Inflammatory macrophage (primary cell): ENCODE measurements at places on chromosomes 2 and 18.

DNA sequence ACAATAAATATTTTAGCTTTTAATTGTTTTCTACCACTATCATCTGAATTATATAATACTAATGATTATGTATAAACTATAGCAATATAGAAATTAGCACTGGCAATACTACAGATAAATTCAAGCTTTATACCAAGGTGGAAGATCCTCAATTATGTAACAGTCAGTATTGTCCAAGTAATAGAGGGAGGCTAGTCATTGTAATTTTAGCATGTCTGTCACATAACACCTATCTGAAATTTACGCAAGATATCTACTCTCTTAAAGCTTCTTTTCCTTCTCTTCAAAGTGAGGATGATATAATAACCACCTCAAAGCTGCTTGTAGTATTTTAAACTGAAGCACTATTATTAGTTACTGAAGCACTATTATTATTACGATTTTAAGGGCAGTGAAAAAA, 12.2 kb downstream of the KCNJ3 start:
- no peak for DNase-seq

- DNase-seq, result peak; percentile 76
Observed at GRCh38 chr2:85168942-85169341, 35.8 kb downstream of the TCF7L1 start.

- DNase-seq, result no peak
Observed at GRCh38 chr18:7624697-7625096, 57.6 kb downstream of the PTPRM start.

DNA sequence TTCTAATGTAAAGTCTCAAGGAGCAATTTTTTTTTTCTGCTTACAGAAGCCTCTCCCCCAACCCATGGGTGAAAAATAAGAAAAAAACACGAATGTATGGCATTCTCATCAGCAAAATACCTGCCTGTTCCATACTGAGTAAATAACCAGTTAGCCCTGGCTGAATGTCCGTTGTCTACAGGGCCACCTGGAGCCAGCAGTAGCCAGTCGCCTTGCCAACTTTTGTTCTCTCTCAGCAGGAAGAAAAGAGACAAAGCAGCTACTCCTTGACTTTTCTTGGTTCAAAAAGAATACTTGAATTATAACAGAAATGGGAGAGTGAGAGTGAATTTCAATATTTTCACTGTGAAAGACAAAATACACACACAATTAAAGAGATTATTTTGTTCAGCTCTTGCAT, 532.9 kb upstream of the CRIM1 start:
- no peak for DNase-seq

- peak; percentile 21 for DNase-seq
Observed at GRCh38 chr2:207163053-207163755, 2.5 kb downstream of the KLF7 start.

GRCh38 chr18:48359626-48360025, 49.6 kb downstream of the ZBTB7C start:
- no peak for DNase-seq

- peak; percentile 84 for DNase-seq
Observed at GRCh38 chr18:74251297-74252038, 40.3 kb downstream of the CYB5A start.

- DNase-seq, result no peak
Observed at GRCh38 chr2:161613161-161613560, 11.1 kb upstream of the SLC4A10 start.

DNA sequence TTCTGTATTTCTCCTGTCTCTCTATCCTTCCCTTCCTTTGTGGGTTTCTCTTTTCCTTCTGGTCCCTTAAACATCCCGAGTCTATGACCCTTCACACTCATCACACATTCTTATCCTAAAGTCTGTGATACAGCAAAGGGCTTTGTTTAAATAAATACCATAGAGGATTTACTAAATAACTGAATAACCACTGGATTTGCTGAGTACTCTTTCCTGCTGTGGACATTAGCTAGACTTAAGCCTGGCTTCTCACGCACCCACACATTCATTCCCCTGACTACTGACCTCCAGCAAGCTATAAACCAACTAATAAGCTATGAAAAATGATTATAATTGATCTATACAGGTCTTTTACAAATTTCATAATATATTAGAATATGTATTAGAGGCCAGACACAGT, 76.6 kb downstream of the COL4A3 start:
- DNase-seq, result no peak

GRCh38 chr18:32326450-32327308, 136.8 kb downstream of the MEP1B start:
- no peak for DNase-seq

DNA sequence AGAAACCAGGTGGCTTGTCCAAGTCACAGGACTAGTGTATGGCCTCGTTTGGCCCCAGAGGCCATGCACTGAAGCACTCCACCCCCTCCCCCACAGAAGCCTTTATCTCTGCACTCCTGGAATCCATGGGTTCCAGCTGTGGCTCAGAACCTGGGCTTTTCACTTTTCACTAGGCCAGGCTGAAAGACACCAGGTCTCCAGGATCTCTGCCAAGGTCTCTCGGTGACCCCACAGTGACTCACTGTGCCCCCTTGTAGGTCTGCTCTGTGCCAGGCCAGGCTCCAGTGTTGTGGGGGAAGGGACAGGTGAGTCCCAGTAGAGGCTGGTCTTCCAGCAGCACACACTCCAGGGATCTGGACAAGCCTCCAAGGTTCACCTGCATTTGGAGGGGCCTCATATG, 31.0 kb upstream of the GLI2 start:
- DNase-seq, result no peak

DNA sequence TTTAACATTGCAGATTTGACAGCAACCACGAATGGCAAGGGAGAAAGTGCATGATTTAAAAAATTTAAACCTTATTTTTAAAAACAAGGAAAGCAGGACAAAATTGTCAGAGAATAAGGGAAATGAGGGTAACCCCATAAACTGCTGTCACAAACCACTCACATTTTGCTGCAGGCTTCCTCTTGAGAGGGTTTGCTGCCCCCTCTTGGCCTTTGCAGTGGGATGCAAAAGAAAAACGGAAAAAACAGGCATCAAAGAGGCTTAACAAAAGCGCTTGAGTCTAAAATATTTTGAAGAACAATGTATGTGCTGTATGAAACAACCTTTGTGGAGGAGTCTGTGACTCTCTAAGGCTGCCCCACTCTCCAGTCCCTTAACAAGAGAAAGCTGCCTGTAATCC, 91.6 kb downstream of the TMX3 start:
- peak; percentile 10 for DNase-seq

- no peak for DNase-seq
Observed at GRCh38 chr2:100418406-100418962, 1.0 kb upstream of the CHST10 start.

- DNase-seq, result no peak
Observed at GRCh38 chr18:75047240-75047961, 161.5 kb downstream of the PTGR3 start.
